Heart right ventricle (tissue), 16 donors: ENCODE measurements at places on chromosomes 2 and 18. TPM values are rescaled to one million over a fixed set of nuclear protein-coding genes. Genes with fewer than 3 reads are reported as not detected.

DNA sequence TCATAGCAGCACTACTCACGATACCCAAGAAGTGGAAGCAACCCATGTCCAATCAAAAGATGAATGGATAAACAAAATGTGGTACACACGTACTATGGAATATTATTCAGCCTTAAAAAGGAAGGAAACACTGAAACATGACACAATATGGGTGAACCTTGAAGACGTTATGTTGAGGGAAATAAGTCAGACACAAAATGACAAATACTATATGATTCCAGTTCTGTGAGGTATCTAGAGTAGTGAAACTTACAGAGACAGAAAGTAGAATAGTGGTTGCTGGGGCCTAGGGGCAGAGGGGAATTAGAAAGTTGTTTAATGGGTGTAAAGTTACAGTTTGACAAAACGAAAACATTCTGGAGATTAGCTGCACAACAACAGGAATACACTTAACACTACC is 24.7 kb downstream of the TLK1 start:
- DNase-seq: no peak

GRCh38 chr2:65043001-65043400 is 13.2 kb upstream of the CEP68 start:
- DNase-seq: no peak

- DNase-seq: no peak
Measured at GRCh38 chr2:150689590-150689989, 202.1 kb upstream of the RND3 start.

DNA sequence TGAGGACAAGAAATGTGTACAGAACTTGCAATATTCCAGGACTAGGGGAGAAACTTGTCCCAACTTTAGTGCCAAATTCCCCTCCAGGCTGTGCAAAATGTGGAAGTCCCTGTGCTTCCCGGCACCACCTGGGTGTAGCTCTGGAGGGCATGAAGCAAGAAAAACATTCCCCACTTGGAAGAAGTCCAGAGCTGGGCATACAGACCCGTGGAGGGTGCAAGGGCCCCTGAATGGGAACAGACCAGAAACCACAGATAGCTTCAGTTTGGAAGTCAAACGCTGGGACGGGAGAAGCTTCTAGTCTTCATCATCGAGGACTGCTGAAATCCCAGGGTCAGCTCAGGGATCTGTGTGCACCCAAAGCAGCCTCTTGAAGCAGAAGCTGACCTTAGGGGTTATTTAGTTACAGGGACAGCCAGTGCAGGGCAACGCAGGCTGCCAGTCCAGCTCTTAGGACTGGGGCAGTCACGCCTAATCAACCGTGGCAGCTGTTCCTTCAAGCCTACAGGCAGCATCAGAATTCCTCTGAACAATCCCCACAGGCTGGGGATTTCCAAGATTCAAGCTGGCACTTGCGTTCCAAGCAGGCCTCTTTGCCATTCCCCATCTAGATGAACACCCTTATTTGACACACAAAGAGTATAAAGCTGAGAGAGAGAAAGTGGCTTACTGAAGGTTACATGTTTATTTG is 269.4 kb downstream of the LOXHD1 start:
- DNase-seq: peak; percentile 23

DNA sequence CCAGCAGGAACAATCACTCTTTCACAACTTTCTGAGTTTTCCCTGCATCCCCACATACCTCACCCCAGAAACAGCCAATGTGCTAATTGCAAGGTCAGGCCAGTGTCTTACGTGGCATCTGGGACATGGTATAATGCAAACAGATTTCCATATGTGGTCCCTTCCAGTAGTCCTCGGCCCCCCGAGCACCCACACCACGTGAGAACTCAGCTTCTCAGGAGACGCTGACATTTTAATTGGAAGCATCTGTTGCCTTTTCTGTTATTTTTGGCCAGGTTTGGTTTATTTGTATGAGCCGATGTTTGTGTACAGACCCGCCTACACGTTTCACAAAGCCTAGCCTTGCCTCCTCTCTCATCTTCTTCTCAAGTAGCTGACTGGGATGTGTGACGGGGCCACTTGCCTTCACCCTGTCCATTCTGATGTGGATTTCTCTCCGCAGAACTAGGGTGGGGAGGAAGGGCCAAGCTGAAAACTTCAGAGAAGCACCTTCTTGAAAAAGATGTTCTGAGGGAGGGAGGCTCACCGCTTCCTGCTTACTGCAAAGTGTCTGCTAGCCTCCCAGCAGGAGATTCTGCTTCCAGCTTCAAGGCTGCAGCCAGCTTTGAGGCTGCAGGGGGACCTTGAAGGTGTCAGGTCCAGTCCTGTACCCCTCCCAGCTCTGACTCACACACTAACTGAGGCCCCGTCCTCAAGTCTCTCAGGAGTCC is 109.6 kb upstream of the SLC14A2 start:
- peak; percentile 19 for DNase-seq

GRCh38 chr2:241842620-241843211 is 16.0 kb downstream of the PDCD1 start:
- peak; percentile 49 for DNase-seq

DNA sequence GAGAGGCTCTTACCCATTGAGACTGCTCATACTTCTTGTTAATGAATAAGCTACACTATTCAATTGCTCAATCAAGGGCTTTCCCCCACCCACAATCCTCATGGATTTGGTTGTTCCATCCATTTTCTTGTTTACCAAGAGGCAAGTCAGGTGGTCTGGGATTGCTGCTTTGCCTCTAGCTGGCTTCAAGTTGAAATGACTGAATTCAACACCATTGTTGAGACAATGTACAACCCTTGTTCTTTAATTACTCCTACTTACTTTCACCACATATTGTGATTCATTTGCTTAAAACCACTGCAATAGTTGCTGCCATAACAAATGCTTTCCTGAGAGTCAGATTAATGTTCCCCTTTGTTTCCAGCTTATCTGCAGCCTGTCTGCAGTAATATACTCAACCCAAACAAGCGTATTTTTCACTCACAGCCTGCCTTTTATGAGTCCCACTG is 532.2 kb downstream of the RIT2 start:
- DNase-seq: no peak

- no peak for DNase-seq
Measured at GRCh38 chr18:10669441-10670100, 143.7 kb downstream of the NAPG start.

DNA sequence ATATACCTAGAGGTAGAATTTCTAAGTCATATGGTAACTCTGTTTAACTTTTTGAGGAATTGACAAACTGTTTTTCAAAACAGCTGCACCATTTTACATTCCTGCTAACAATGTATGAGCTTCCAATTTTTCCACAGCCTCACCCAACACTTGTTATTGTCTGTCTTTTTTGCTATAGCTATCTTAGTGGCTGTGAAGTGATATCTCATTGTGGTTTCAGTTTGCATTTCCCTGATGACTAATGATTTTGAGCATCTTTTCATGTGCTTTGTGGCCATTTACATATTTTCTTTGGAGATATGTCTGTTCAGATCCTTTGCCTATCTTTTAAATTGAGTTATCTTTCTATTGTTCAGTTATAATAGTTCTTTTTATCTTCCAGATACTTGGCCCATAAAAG is 273.8 kb downstream of the AGPS start:
- DNase-seq: no peak

- DNase-seq: no peak
Measured at GRCh38 chr2:9674891-9675414, 44.2 kb upstream of the YWHAQ start.

DNA sequence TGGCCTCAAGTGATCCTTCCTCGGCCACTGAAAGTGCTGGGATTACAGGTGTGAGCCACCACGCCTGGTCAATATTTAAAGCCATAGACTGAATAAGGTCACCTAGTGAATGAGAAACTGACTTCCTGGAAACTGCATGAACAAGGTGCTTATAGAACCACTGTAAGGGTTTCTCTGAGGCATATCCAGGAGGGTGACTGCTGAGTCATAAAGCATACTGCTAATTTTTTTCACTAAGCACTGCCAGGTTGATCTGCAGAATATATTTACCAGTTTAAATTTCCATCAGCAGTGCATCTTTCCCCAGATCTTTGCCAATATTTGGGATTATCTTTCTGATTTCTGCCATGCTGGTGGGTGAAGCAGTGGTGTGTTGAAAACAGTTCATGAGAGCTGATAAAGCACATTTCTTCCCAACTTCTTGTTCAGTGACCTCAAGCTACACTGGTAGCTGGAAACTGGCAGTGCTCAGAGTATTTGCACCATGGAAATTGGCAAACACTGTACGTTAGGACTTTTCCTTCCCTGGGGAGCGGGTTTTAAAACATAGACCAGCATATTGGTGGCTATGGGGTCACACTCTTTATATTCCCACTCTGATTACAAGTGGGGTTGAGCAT is 4.2 kb upstream of the CLIP4 start:
- no peak for DNase-seq

DNA sequence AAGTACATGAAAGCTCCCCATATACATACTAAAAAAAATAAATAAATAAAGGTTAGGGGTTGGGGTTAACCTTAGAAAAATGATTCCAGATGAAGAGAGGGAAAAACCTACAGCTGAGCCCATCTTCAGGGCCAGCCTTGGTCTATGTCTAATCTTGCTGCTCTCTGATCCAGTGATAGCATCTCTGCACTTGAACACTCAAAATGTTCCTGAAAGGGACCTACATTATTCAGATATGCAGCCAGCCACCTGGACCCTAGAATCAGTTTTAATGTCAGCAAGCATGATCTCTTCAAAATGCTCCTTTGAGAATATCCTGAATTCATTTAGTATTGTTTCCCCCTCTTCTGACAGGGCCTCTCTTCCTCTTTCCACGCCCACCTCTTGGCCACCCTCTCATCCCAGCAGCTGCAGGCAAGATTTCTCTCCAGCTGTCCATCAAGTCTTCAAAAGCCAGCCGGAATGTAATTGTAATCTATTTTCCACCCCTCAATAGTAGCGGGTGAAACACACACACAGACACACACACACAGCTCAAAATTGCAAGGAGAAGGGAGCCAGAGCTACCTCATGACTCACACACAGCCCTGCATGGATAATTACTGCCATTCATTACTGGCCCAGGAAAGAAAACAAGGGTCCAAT is 135.5 kb downstream of the MYO3B start:
- DNase-seq: no peak

DNA sequence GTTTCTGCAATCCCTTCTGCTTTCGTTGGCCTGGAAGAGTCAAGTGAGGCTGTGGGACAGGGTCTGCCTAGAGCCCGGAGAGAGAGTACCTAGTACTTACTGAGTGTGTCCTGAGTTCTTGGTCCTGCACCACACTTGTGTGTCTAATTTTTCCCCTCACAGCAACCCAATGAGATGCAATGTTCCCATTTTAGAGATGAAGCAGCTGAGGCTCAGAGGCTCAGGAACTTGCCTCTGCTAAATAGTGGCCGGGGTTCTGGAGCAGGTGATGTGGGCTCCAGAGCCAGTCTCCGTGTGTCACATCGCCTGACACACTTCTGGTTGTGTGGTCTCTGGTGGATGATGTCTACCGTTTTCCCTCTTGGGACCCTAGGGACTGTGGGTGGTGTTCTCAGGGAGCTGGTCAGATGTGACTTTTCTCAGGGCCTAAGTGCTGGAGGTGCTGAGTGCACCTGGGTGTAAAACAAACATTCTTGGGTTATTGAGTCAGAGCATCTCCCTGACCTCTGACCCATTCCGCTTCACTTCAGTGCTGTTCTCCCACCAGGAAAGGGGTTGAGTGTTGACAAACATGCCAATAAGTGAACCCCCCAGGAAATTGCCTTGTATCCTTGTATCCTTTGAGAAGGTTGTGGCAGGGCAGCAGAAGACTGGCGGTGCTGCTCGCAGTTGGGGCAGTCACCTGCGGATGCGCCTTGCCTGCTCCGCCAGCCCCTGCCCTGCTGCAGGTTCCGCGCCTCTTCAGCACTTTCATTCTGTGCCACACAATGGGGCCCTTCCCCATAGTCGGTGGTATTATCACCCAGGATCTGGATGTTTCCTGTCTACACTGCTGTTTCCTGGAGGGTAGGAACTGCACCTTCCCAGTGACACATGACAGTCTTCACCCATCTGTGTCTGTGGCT is 32.1 kb downstream of the HK2 start:
- DNase-seq: no peak

DNA sequence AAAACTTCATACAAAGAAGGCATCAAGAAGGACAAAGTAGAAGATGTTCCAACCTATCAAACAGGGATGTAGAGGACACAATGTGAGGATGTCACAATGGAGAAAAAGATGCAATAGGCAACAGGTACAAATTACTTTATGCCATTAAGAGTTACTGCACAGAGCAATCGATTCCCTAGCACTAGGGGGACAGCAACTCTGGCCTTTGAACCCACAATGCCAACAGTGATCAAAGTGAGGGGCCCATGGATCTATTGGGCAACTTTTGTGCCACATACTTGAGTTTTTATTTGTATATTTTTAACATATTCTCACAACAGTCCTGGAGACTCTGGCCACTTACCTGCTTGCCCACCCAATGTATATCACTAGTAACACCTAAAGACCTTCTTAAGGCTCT is 220.2 kb downstream of the HNMT start:
- DNase-seq: no peak

DNA sequence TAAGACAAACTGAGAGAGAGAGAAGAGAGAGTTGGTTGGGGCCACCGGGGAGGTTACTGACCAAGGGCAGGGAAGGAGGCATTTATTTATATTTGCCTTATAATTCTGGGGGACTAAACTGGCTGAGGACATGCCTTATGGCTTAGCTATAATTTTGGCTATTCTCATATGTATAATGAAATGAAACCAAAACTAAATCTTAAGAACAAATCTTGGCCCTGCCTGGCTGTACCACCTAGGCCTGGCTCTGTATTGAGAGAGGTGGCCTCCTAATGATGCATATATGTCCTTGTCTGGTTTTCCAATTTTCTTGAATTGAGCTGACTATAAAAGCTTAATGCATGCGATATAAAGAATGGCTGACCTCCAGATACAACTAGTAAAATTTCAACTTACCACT is 3.5 kb upstream of the PPP1CB start:
- no peak for DNase-seq

GRCh38 chr2:55965276-55965675 is 41.7 kb upstream of the EFEMP1 start:
- DNase-seq: no peak

DNA sequence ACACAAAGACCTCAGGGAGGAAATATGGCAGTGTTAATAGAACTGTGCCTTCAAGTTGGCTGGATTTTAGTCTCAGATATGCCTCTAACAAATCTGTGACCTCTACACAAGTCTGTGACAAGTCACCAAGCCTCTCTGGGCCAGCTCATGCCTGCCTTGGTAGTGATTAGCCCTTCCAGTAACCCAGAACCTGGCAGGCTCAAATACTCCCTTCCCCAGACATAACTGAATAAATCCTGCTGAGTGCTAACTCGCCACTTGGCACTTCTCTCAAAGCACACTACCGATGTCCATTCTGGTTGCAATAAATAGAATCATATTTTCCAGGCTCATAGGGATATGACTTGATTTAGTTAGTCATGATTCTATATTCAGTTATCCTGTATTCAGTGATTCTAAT is 15.3 kb upstream of the THSD7B start:
- DNase-seq: peak; percentile 36

The KLHL29 gene
- 1.0 TPM for polyA plus RNA-seq

The SLC4A5 gene
- 0.43 TPM for polyA plus RNA-seq

The MAIP1 gene
- polyA plus RNA-seq: 23.1 TPM

The GREB1 gene
- polyA plus RNA-seq: 6.0 TPM

The MATN3 gene
- polyA plus RNA-seq: 0.35 TPM

The SGO2 gene
- polyA plus RNA-seq: 0.90 TPM

The EFHD1 gene
- polyA plus RNA-seq: 36.2 TPM

The SERPINB12 gene
- polyA plus RNA-seq: not detected

The CRYBA2 gene
- polyA plus RNA-seq: not detected

The MBD5 gene
- 7.8 TPM for polyA plus RNA-seq

The GPR39 gene
- 0.04 TPM for polyA plus RNA-seq

The COL4A3 gene
- 0.91 TPM for polyA plus RNA-seq

The NYAP2 gene
- polyA plus RNA-seq: not detected
